ENCODE measurements at places on chromosomes 7 and 10.
A peak's percentile ranks its signal among the peaks of the same experiment; 100 is the strongest.

DNA sequence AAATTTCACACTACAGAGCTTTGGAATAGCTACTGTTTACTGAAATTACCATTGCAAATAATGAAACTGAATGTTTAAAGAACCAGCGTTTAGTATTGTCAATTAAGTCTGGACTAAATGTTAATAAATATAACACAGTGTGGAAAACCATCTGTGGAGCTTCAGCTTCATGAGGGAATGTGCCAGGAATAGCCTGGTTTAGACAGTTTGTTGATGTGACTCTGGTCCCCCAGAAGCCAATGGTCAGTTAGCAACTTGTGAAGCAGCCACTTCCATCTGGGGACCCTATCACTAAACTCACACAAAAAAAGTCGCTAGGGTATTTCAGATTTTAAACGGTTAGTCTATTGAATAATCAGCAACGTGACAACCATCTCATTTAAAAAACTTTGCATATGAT lies 207.8 kb downstream of the RAMP3 start:
- no peak for DNase-seq

GRCh38 chr7:32145911-32146310 lies 75.7 kb upstream of the PDE1C start:
- DNase-seq = no peak

GRCh38 chr10:125538947-125539731 lies 143.8 kb downstream of the TEX36 start:
- no peak for DNase-seq

GRCh38 chr7:74059037-74059436 lies 24.6 kb upstream of the LIMK1 start:
- DNase-seq = no peak

DNA sequence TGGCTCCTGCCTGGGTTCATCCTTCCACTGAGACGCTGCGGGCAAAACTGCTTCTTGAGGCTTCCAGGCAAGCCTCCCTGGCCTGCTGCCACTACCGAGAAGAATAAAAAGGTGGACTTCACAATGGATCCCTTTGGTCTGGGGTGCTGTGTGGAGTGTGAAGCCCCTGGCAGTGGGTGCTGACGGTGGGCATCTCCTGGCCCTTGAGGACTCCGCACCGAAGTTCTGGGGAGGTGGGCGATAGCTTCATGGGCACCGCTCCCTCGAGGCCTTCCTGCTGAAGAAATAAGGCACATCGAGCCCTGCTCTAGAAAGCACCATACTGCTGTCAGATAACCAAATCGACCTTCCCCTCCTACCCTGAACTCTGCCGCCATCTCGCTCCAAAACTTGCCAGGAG lies 106.6 kb upstream of the CTBP2 start:
- no peak for DNase-seq

GRCh38 chr7:32569388-32570289 lies 74.3 kb downstream of the AVL9 start:
- no peak for DNase-seq

DNA sequence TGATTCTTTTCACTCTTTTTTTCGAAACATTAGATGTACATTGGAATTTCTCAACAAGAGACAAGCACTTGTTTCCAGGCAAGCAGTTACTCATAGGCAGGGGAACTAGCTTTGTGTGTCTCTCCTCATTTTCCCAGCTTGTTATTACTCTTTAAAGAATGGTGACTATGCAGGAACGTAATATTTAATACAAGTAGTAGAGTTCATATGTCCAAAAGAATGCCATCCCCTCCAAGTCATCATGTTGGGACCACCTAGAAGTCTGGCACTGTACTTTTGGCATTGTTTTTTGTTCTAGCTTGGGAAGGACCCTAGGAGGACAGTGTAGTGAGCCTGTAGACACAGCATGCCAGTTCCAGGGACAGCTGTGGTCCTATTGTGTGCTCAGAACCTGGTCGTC lies 650.7 kb downstream of the INHBA start:
- no peak for DNase-seq

DNA sequence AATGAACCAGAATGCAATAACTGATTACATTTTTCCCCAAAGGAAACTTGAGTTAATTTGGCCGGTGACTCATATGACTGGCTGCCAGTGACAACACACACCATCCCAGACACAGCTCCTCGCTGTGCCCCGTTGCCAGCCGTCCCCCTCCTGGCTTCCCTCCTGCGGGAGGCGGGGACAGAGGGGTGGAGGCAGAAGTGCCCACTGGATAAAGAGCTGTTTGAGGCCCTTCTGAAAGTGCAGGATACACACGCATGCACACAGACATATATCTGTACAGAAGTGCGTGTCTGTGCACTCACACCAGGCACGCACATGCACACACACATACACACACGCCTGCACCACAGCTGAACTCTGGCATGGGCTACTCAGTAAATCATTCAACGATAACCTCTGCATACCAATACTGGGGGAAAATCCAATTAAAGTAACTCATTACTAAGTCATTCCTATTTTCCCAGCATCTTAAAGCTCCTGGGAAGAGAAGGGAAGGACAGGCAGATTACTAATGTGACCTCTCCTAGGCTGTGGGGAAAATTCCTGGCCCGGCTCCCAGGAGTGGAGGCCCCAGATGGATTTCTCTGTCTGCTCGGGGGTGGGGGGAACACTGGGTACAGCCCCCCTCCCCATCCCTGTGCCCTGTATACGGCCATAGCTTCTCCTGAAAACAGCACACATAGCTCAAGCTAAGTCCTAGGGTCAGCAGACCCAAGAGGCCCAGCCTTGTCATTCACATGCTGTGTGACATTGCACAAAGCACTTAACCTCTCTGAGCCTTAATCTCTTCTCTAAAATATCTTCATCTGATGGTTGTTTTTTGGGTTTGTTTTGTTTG lies 52.3 kb upstream of the MYL10 start:
- DNase-seq = no peak

- no peak for DNase-seq
Observed at GRCh38 chr7:18962031-18962430, 155.4 kb downstream of the TWIST1 start.

- no peak for DNase-seq
Observed at GRCh38 chr7:128838109-128838779, 8.0 kb downstream of the FLNC start.

- no peak for DNase-seq
Observed at GRCh38 chr7:106344211-106344610, 59.4 kb upstream of the NAMPT start.

DNA sequence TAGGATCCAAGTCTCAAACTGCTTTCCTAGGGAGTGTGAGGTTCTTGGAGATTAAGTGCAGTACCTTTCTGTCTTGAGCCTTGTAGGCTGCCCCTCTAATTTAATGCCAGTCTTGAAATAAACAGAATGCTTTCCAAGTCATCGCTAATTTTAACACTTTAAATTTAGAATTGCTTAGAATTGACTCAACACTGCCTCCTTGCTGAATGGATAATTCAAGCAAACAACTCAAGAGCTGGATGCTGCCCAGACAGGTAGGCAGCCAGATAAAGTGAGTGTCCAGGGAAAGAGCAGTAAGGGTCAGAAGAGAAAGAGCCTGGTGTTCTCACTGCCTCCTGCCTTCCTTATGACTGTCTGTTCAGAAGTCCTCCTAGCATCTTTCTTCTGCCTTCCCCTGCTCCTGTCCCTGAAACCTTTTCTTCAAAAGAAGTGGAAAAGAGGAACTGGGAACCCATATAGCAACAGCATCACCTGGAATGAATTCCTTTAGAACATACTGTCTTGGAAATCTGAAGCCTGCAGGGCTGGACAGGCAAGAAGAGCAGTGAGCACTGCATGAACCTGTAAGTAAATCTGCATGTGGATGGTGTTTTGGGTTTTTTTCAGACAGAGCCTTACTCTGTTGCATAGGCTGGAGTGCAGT lies 3.1 kb upstream of the GOT1 start:
- no peak for DNase-seq

DNA sequence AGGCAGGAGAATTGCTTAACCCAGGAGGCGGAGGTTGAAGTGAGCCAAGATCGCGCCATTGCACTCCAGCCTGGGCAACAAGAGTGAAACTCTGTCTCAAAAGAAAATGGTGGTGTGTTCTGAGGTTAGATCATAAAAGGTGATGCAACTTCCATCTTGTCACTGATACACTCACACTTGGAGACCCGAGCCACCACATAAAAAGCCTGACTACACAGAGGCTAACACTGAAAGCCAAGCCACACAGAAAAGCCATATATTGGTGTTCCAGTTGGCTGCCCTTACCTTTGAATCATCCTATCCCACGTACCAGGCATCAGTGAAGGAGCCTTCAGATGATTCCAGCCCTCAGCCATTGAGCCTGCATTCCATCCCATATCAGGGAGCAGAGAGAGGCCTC lies 4.0 kb downstream of the MORN4 start:
- no peak for DNase-seq

- DNase-seq = no peak
Observed at GRCh38 chr10:128036011-128036615, 90.1 kb downstream of the MKI67 start.

GRCh38 chr10:109030581-109031210 lies 892.6 kb downstream of the XPNPEP1 start:
- no peak for DNase-seq

GRCh38 chr10:64515970-64516699 lies 994.9 kb downstream of the REEP3 start:
- no peak for DNase-seq

- DNase-seq = no peak
Observed at GRCh38 chr7:136900005-136900404, 31.6 kb downstream of the CHRM2 start.

DNA sequence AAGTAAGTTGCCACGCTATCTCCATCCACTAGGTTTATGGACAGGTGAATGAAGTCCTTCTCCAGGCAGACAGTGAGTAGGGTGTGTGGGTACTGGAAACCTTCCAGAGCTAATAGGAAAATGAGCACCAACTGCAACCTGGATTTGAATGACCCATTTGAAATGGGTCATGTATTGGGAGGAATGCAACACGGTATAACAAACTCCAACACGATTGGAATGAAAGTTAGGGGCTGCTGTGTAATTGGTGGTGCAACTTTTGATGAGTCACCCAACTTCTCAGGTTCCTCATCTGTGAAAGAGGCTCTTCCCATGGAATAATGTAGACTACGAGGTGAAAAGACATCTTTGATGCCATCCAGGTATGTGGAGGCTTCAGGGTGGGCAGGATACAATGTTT lies 241.4 kb upstream of the PODXL start:
- DNase-seq = no peak

- DNase-seq = no peak
Observed at GRCh38 chr7:13017881-13018280, 330.4 kb downstream of the ARL4A start.

GRCh38 chr7:109956916-109957315 lies 1134.0 kb upstream of the LRRN3 start:
- no peak for DNase-seq

DNA sequence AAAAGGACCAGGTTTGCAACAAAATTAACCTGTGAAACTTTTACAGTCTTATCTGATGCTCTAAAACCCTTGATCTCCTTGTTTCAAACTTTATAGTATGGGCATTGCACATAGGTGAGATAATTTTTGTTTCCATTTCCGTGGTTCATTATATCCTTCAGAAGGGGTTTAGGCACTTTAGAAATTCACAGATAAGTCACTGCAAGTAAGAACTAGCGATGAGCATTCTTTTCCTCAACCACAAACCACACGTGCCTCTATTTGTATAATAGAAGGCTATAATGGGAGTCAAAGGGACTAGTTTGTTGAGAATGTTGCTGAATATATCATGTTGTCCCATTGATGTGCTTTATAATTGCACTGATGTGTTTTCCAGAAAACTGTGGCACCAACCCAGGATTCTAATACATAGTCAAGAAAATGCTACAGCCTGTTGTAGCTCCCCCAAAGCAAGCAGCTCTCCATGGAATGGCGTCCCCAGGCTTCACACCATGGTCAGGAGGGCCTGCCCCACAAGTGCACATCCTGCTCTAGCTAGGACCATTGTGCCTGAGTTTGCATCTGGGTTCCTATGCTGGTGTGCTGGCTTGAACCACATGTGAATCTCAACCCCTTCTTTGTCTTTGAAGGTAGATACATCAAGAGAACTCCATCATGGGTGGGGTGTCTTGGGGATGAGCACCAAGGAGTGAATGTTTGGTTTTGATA lies 14.0 kb upstream of the ATXN7L1 start:
- no peak for DNase-seq

DNA sequence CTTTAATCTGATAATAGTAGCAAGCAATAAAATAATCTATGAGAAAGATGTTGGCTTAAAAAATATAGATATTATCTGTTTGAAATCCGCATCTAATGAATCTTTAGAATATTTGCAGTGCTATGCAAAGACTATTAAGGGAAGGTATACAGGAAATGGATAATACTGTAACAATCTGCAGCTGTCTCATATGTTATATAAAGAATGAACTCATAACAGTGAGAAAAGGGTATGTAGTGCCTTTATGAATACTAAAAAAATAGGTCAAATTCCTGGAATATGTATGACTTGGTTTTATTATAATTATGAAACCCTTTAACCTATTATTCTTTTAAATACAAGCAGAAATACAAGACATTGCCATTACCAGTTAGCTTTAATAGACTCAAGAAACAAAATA lies 105.1 kb upstream of the GPR22 start:
- DNase-seq = no peak

GRCh38 chr10:51400392-51401096 lies 298.9 kb downstream of the CSTF2T start:
- DNase-seq = no peak

GRCh38 chr7:126993626-126994213 lies 259.0 kb downstream of the GRM8 start:
- no peak for DNase-seq

GRCh38 chr10:43307306-43307705 lies 40.4 kb upstream of the RASGEF1A start:
- no peak for DNase-seq

- DNase-seq = peak; percentile 54
Observed at GRCh38 chr7:26500749-26501352, 209.2 kb downstream of the SNX10 start.

GRCh38 chr7:94655848-94656657 lies at the start of gene SGCE:
Gene SGCE, minus strand, starts transcription at chr7:94656133. Its CDS starts 35 bp downstream, at chr7:94656098.
- DNase-seq = peak; percentile 47

GRCh38 chr7:55343860-55344606 lies 21.1 kb upstream of the LANCL2 start:
- DNase-seq = no peak

DNA sequence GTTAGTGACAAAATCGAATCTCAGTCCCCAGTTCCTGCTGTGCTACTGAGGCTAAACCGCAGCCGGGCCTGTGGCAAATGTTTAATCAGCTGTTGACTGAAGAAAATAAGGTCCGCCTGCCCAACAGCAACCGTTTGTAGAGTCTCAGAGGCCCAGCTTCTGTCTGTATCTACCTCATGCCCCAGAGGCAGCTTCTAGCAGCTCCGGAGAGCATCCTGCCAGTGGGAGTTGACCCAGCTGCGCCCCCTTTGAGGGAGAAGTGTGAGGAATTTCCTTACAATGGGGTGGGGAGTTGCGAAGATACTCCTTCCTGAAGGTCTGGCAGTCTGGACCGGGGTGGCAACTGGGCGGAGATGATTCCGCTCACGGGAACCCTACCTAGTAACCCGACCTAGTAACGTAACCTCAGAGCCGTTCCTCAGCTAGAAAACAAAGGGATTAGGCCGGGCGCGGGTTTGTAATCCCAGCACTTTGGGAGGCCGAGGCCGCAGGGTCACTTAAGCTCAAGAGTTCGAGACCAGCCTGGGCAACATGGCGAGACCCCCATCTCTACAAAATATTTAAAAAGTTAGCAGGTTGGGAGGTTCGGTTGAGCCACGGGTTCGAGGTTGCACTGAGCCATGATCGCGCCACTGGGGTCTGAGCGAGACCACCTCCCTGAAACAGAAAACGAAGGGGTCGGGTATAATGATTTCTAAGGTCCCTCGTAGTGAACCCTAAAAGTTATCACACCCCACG lies 846 bp upstream of the ZNF775 start:
- DNase-seq = peak; percentile 49

Measured in germinal center (tissue), 1 donor.